ENCODE measurements at places on chromosomes 12 and 14. TPM values are rescaled to one million over a fixed set of nuclear protein-coding genes. Genes with fewer than 3 reads are reported as not detected.

The YY1 gene
- total RNA-seq = 50.0 TPM

The ANG gene
- 6.9 TPM for total RNA-seq

The CLEC9A gene
- total RNA-seq = not detected

The ARL1 gene
- total RNA-seq = 97.8 TPM

The LMNTD1 gene
- 0.67 TPM for total RNA-seq

The ACSS3 gene
- total RNA-seq = 47.7 TPM

The TMEM119 gene
- 20.4 TPM for total RNA-seq

The TSHR gene
- total RNA-seq = 551 TPM

The GYS2 gene
- not detected for total RNA-seq

The CCER1 gene
- 0.27 TPM for total RNA-seq

The SMCO2 gene
- not detected for total RNA-seq

The GPRC5D gene
- not detected for total RNA-seq

The PITPNM2 gene
- total RNA-seq = 4.1 TPM

The SPRYD3 gene
- 61.9 TPM for total RNA-seq

The NIN gene
- total RNA-seq = 22.5 TPM

The PMCH gene
- total RNA-seq = not detected

The SLC17A8 gene
- not detected for total RNA-seq

The TMTC2 gene
- 20.1 TPM for total RNA-seq

The LRFN5 gene
- total RNA-seq = 5.3 TPM

The SLC6A15 gene
- 0.89 TPM for total RNA-seq

The OAS2 gene
- 5.9 TPM for total RNA-seq

The GPR132 gene
- total RNA-seq = 4.6 TPM

The SMIM41 gene
- total RNA-seq = not detected

The POTEM gene
- total RNA-seq = not detected

The C12orf43 gene
- 15.8 TPM for total RNA-seq

The TAS2R20 gene
- total RNA-seq = 6.9 TPM

The PMEL gene
- total RNA-seq = 1.7 TPM

The BCL2L2 gene
- total RNA-seq = 49.1 TPM

The DENND5B gene
- total RNA-seq = 17.6 TPM

The MYL2 gene
- not detected for total RNA-seq

The CFAP251 gene
- total RNA-seq = 17.7 TPM

The LHX5 gene
- not detected for total RNA-seq

The MMP17 gene
- total RNA-seq = 0.38 TPM

The AMN gene
- total RNA-seq = 18.8 TPM

The NRXN3 gene
- 1.6 TPM for total RNA-seq

The PLCZ1 gene
- not detected for total RNA-seq

The C12orf54 gene
- total RNA-seq = not detected

The INHBE gene
- total RNA-seq = not detected

The SLC39A9 gene
- 81.2 TPM for total RNA-seq

The PLEKHG7 gene
- total RNA-seq = not detected

The TMEM233 gene
- 6.7 TPM for total RNA-seq

The ACSM4 gene
- not detected for total RNA-seq

The CMKLR1 gene
- 6.3 TPM for total RNA-seq

The TAS2R13 gene
- 15.6 TPM for total RNA-seq

The TAS2R46 gene
- 2.5 TPM for total RNA-seq

The SLC2A14 gene
- total RNA-seq = not detected

The WSB2 gene
- 79.9 TPM for total RNA-seq

The GPHN gene
- 14.4 TPM for total RNA-seq

The ZNF891 gene
- 6.3 TPM for total RNA-seq

The GRIN2B gene
- 0.25 TPM for total RNA-seq

The CCDC38 gene
- total RNA-seq = 0.67 TPM

The CHURC1 gene
- 90.2 TPM for total RNA-seq

The RFLNA gene
- not detected for total RNA-seq

The ATF1 gene
- 23.7 TPM for total RNA-seq

The HHIPL1 gene
- 1.0 TPM for total RNA-seq

The RTL1 gene
- total RNA-seq = not detected

The GCH1 gene
- total RNA-seq = 7.6 TPM

The SLC38A4 gene
- total RNA-seq = 0.11 TPM

Measured in thyroid gland (tissue), 4 donors.